ENCODE measurements at places on chromosomes 4 and X.

DNA sequence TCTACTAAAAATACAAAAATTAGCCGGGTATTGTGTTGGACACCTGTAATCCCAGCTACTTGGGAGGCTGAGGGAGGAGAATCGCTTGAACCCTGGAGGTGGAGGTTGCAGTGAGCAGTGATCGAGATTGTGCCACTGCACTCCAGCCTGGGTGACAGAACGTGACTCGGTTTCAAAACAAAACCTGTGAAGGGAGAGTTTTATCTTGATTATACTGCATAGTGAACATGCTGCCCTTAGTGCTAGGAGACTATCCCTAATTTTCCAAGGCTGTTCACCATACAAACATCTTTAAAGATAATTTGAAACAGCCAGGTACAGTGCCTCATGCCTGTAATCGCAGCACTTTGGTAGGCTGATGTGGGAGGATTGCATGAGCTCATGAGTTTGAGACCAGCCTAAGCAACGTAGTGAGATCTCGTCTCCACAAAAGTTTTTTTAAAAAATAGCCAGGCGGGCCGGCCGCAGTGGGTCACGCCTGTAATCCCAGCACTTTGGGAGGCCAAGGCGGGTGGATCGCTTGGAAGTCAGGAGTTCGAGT, 6.2 kb downstream of the AFF1 start:
- no peak for DNase-seq

GRCh38 chr4:9762823-9763475, 18.5 kb upstream of the DRD5 start:
- no peak for DNase-seq

DNA sequence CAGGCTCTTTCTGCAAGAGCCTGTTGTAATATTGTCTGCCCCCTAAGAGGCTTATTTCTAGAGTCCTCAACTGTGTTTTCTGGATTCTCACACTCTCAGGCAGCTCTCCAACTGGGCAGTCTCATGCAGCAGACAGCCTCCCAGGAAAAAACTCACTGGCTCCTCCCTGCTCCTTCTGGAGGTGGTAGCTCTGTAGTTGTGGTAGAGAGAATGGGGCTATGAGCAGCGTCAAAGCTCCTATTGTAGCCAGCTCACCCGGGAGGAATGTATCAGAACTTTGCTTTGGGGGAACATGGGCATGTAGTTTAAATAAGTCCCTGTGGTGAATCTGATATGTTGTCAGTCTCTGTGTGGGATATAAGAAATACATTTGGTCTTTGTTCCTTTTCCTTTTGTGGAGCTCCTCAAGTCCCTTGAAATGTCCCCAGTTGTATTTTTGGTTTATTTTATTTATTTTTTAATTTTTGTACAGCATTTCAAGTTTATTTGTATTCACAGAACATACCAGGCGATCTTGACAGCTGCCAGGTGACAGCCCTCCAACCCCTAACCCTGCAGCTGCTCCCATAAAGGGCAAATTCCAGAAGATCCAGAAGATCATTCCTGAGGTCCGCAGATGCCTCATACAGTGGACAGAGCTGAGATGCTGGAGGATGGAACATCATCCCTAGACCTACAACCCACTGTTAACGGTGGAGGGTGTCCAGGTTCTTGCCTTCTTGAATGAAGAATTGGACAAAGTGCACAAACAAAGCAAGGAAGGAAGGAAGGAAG, 45.7 kb downstream of the TRIM61 start:
- no peak for DNase-seq

GRCh38 chr4:41545238-41545637, 7.3 kb downstream of the LIMCH1 start:
- no peak for DNase-seq

DNA sequence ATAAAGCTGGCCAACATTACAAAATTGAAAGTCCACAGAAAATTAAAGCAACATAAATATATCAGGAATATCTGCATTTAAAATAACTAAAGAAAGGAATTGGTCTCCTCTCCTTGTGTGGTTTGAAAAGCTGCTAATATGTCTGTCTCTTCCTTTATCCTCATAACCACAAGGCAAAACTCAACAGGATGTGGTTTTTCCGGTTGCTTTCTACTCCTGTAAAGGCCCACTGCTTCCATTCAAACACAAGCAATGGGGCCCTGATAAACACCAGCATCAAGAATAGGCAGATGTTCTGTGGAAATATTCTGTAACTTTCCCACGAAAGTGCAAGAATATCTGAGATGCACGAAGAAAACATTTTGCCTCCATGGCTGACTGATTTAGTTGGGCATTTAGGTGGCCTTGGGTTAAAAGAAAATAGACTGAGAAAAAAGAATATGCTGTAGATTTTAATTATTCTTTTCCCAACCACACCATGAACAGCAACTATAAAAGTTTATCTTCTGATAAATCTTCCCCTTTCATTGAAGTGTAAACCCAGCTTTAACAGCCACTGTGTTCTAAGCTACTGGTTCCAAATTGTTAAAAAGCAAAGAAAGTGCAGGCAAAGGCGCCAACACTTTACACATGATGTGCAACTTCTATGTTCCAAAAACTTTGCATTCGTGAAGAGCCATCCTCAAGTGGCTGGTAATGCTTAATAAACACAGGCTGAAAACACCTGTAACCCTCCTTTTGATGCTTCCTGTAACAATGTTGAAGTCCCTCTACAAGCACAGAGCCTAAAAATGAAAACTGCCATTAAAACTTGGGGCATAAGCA, 50.5 kb upstream of the NDST3 start:
- DNase-seq, result no peak

DNA sequence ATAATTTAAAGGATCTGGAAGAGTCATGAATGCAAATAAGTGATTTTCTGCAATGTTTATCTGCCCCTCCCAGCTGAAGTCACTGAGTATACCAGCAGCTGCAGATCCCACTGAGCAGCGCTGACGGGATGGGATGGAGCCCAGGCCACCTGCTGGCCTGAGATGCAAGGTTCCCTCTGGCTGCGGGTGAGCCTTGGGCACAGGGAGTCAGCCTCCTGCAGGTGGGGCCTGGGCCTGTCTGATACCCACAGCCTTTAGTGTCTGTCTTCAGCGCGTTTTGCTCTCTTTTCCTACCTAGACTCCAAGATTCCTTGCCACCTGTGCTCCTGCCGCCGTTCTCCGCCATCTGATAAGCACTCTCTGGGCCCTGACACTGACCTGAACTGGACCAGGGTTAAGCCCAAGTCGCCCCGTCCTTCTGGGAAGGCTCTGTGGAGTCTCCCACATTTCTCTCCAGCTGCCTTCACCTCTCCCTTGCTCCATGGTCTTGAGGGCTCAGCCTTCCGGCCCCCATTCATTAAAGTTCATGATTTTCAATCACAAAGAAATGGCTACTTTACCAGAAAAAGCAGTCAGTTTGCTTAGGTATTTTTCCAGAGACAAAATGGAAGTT, 223.1 kb upstream of the FAT1 start:
- DNase-seq, result no peak

DNA sequence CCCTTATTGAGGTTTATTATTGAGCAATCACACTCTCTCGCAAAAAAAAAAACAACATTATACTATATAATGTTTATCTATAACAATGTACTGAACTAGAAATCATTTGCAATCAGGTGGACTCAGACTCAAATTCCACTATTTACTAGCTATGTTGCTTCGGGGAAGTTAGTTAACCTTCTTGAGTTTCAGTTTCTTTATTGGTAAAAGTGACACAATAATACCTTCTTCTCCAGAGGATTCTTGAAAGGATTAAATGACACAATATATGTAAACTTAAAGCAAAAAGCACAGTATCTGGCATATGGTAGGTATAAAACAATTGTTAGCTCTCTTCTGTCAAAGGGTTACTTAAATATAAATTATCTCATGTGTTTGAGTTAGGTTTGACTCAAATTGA, 31.5 kb upstream of the HDAC8 start:
- no peak for DNase-seq

GRCh38 chr4:40525752-40526598, 103.7 kb downstream of the RBM47 start:
- DNase-seq, result no peak

DNA sequence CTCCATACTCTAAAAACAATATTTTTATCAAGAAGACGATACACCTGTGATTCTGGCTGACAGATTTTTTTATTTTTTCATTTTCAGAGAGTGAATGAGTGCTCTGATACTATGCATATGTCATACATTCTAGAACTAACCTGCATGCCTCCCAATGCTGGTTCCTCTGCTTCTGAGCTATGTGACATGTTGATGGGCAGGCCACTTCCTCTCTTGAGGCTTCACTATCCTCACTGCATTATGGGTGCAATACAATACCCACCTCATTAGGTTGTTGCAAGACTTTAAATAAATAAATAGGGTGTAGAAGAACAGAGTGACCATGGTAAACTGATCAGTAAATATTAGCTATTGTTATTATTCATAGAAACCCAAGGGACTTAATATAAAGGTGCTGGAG, 408.3 kb downstream of the HNRNPD start:
- no peak for DNase-seq

DNA sequence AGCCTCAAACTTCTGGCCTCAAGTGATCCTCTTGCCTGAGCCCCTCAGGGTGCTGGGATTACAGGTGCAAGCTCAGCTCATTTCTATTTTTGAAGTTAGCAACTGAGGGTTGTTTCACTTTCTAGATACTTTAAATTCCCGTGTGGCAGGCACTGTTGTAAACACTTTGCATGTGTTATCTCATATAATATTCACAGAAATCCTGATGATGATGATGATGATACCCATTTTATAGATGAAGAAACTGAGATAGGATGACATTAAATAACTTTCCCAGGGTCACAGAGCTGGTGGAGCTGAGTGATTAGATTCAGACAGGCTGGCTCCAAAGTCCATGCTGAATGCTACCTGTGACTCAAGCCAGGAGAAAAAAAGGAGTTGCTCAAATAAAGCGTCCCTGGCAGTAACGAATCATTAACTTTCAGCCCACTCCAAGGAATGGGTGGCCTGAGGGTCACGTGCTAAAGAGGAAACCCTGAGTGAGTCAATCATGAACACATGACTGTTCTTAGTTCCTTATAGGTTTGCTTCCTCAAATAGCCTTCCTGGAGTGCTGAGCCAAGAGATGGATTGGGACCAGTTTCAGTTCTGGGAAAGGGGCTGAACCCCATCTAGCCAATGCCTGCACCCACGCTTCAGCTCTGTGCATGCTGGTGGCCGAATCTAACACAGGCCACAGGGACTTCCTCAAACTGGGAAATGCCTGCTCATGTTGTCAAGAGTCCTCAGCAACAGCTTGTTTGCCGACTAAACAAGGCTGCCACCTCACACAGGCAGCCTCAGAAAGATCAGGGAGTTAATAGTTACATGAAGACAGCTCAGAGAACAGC, 52.8 kb downstream of the RBM47 start:
- DNase-seq, result no peak

DNA sequence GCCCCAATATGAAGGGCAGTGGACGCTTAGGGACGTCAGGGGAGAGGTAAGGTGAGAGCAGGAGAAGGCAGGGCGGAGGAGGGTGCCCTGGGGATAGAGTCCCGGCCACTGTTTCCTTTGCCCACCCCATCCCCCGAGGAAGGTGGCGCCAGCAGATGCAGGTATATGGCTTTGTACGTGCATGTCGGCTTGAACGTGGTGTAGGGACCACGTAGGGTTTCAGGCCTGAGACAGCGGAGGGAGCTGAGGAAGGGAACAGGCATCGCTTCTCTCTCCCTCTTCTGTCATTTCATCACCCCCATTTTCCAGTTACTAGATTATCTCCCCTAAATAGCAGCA, 97.9 kb downstream of the PHKA2 start:
- no peak for DNase-seq

GRCh38 chr4:19193274-19193981, 1058.3 kb upstream of the SLIT2 start:
- no peak for DNase-seq

- no peak for DNase-seq
Measured at GRCh38 chrX:45740291-45740690, 539.6 kb upstream of the DIPK2B start.

- DNase-seq, result no peak
Measured at GRCh38 chrX:55039471-55039870, 8.7 kb upstream of the ALAS2 start.

GRCh38 chr4:155675709-155676429, 9.2 kb downstream of the GUCY1A1 start:
- DNase-seq, result no peak

DNA sequence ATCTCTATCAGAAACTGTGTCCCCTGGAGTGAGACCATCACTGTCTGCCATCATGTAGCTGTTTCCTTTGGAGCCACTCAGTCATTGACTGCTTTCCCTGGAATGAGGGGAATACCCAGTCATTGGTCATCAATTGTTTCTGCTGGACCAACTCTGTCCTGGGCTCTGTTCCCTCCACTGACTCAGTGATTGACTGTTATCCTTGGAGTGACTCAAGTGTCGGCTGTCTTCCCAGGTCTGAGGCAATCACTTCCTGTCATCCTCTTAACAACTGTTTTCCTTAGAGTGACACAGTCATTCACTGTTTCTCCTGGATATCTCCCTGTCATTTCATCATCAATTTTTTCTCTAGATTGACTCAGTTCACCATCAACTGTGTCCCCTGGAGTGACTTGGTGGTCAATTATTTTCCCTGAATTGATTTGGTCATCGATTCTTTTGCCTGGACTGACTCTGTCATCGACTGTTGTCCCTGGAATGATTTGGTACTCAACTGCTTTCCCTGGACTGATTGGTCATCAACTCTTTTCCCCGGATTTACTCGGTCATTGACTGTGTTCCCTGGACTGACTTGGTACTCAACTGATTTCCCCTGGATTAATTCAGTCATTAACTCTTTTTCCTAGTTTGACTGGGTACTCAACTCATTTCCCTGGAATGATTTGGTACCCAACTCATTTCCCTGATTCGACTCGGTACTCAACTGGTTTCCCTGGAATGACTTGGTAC, 327.9 kb upstream of the VCX start:
- DNase-seq, result no peak

DNA sequence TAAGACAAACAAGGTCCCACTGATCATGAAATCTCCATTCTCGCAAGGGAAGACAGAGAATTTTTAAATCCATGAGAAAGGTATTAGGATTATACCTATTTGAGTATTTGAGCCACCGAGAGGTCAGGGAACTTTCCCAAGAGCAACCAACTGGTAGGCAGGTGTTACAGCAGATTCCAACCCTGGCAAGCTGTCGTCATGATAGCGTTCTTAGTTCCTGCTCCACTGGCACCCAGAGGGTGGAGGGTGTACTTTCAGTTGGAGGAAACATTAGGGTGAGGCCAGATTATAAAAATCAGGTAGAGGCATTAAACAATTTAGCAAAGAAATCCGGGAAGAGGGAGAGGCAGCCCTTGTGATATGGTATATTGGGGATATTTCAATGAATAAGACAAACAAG, 23.3 kb downstream of the COQ2 start:
- DNase-seq, result no peak

Measured in cortex of kidney (tissue), 1 donor.